NCI-H2029 treated with DMSO at 0.1 percent for 48 hours (cell line): ENCODE measurements at places on chromosomes 16 and 17.

GRCh38 chr16:81639931-81640680, 139.0 kb upstream of the PLCG2 start:
- DNase-seq = no peak

- DNase-seq = no peak
Observed at GRCh38 chr17:43572368-43572980, 26.3 kb upstream of the ETV4 start.

GRCh38 chr16:70454222-70455034, at the start of gene FCSK:
TSS of gene FCSK (plus strand) at chr16:70454595. CDS start at chr16:70463191, 8,596 bp downstream.
- DNase-seq = peak; percentile 7

- DNase-seq = no peak
Observed at GRCh38 chr17:19288453-19288852, 51.3 kb downstream of the EPN2 start.

DNA sequence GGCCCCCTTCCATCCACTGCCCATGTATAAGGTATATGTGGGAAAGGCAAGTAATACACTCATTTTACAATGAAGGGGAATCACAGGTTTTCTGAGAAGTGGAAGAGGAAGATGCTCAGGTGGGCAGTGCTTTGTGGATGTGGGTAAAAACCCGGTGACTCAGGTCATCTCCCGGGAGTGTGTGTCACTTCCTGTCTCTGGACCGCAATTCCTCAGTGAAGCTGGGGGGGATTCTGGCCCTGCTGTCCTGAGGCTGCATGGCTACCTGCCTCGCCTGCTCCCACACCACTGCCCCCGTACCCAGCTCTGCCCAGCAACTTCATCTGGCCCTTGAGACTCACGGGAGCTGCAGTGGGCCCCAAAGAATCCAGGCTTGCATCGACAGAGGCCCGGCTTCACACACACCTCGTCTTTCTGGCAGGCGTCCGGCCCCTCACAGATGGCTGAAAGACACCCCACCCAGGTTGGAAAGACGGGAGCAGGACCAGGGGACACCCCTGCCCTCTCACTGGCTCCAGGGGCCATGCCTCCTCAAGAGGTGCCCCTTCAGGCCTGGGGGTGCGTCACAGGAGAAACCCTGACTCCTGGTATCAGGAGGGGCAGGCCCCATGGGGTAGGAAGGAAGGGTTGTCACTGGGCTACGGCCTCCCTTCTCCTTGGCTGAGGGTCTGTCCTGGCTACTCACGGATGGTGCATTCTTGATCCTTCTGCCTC, 882 bp downstream of the SCARF1 start:
- DNase-seq = no peak

- no peak for DNase-seq
Observed at GRCh38 chr17:78652024-78652423, 74.8 kb upstream of the DNAH17 start.

GRCh38 chr17:65324611-65325342, 187.6 kb downstream of the RGS9 start:
- no peak for DNase-seq

GRCh38 chr17:8946476-8946875, 19.0 kb downstream of the PIK3R5 start:
- DNase-seq = no peak

GRCh38 chr17:33527290-33527689, 234.2 kb upstream of the ASIC2 start:
- no peak for DNase-seq

DNA sequence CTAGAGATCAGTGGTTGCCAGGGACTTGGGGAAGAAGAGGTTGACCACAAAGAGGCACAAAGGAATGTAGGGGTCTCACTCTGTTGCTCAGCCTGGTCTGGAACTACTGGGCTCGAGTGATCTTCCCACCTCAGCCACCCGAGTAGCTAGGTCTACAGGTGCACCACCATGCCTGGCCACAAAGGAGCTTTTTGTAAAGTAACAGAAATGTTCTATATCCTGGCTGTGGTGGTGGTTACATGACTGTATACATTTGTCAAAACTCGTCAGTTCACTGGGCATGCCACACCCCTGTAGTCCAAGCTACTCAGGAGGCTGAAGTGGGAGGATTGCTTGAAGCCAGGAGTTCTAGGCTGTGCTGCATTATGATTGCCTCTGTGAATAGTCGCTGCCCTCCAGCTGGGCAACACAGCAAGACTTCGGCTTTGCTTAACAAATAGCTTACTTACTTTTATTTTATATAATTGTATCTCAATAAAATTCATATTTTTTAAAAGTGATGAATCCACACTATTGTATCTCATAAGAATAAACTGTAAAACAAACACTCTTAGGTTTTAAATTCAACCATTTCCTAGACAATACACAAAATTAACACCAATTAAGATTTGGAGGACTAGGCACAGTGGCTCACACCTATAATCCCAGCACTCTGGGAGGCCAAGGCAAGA, 5.0 kb downstream of the SKA2 start:
- no peak for DNase-seq

GRCh38 chr17:68509141-68510057, 2.8 kb upstream of the PRKAR1A start:
- peak; percentile 55 for DNase-seq

DNA sequence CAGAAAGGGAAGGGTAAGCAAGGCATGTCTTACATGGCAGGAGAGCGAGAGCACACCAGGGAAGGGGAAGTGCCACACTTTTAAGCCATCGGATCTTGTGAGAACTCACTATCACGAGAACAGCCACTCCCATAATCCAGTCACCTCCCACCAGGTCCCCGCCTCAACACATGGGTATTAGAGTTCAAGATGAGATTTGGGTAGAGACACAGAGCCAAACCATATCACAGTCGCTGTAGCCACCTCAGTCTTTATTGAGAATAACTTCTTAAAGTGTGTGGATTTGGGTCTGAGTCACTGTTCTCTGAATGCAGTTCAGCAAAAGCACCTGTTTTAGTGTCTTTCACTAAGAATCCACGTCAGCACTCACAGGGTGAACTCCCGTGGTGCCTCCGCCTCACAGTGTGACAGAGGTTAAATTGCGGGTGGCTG, 195.2 kb upstream of the CHMP6 start:
- DNase-seq = no peak

GRCh38 chr16:307691-308312, 24.8 kb downstream of the PDIA2 start:
- DNase-seq = no peak

DNA sequence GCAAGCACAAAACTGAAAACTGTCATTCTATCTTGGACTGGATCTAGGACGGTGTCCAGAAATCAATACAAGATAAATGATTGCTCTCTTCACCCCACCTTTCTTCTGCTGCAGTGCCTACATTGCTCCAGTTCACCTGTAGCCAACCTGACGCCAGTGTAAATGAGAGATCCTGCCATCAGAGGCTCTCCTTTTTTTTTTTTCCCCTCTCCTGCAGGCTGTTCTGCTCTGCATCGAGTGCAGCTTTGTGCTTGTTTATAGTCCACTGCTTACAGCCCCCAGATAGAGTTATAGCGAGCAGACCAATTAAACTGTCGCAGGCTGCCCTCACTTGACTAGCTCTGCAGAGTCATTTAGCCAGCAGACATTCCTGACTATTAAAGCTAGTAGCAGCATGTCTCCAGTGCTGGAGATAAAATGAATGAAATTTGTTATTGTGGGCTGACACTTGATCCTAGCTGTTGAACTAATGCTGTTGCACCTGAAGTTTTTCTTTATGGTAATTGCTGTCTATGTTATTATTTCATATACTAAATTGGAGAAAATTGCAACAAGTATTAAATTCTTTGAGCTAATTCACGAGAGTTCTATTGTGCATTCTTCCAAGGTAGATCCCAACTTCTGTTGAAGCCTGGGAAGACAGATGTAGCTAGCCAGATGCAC, 257.1 kb downstream of the FTO start:
- DNase-seq = no peak

DNA sequence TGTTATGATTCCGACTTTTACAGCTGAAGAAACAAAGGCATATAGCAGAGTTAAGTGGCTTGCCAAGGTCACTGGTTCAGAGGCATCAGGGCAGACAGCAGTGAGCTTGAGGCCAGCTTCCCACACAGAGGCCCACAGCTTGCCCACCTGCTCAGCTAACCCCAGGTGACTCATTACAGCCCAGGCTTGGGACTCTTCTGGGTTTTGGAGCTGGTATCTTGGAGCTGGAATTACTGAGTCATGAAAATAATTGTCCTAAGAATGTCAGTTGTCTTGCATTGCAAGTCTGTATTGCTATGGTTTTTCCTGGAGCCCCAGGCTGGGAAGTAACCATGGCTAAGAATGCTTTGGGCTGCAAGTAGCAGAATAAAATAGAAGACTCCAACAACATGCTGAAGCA, 32.4 kb upstream of the IRX3 start:
- DNase-seq = no peak

DNA sequence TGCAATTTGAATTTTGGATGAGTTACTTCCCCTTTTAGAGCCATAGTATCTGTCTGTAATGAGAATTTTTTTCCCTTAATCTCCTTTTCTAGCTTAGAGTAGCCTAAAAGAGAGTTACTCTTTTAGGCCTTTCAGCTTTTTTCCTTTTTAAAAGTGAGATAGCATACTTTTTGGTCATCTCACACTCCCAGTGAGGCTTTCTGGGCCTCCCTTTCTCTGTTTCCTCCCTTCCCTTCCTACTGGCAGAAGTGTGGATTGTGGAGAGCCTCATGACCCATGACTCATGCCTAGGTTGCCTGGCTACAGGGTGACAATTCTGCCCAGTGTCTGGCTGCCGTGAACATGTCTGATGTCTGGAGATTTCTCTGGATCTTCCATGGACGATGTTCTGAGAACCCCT, 15.2 kb downstream of the KRT23 start:
- DNase-seq = no peak

DNA sequence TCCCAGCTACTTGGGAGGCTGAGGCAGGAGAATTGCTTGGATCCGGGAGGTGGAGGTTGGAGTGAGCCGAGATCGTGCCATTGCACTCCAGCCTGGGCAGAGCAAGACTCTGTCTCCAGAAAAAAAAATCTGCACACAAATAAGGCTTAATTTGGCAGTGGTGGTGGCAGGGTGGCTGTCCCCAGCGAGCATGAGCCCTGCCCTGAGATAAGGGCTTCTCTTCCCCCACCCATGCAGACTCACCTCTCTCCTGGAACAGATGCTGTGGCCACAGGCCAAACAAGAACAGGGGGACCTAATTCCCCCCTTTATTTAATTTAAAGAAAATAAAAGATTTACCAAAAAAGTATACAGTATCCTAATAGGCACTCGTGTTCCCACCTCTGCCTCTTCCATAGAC, 157.2 kb downstream of the RAB11FIP4 start:
- no peak for DNase-seq

DNA sequence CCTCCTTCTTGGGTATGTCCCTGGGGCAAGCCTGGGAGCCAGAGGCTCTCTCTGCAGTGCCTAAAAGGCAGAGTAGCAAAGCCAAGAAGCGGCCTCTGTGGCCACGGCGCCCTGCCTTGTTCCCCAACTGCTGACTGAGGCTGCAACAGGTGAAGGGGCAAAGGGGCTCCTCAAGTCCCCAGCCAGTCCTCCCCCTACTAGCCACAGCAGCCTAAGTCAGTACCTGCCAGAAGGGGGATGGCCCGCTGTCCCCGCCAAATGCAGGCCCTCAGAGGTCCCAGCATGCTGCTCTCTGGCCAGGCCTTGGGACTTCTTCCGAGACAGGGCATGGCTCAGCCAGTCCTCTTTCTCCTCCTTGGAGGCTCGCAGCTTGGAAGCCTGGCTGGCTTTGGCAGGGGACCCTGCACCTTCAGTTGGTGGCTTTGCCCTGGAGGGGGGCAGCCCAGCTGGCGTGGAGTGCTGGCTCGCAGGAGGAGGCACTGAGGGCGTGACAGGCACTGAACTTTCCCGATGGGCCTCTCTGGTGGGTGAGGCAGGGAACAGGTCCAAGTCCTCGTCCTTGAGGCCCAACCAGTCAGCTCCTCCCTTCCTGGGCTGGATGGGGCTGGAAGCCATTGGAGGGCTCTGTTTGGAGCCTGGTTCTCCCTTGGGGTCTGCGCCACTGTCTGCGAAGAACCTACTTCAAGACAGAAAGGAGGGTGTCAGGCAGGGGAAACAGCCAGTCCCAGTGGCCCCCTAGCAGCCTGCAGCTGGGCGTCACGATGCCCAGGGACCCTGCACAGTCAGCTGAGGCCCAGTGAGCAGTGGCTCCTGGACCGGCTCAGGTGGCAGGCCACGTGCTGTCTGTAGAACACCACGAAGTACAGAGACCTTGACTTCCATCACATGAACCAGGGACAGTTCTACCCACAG, 17.6 kb downstream of the FBF1 start:
- no peak for DNase-seq

- no peak for DNase-seq
Observed at GRCh38 chr17:77708049-77708448, 250.5 kb upstream of the TNRC6C start.

GRCh38 chr17:68255731-68256538, 8.1 kb downstream of the AMZ2 start:
- DNase-seq = no peak

- no peak for DNase-seq
Observed at GRCh38 chr17:27586203-27586721, 44.7 kb upstream of the LGALS9 start.

- no peak for DNase-seq
Observed at GRCh38 chr16:11392041-11392581, 46.9 kb downstream of the RMI2 start.

DNA sequence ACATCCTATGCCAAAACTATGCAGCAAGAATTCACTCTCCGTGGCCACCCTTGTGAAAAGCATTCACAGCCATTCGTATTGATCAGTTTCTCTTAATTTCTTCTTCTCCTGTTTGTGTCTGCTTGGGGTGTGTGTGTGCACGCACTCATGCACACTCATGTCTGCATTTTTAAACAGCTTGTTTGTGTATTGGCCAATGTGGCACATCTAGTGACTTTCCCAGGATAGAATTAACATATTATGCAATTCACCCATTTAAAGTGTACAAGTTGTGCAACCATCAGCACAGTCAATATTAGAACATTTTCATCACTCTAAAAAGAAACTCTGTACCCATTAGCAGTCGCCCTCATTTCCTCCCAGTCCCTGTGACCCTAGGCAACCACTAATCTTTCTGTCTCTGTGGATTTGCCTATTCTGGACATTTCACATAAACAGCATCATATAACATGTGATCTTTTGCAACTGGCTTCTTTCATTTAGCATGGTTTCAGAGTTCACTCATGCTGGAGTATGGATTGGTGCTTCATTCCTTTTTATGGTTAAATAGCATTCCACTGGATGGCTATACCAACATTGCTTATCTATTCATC, 20.1 kb downstream of the IRX3 start:
- DNase-seq = no peak

- DNase-seq = no peak
Observed at GRCh38 chr16:16867973-16868372, 489.0 kb downstream of the NPIPA7 start.

- no peak for DNase-seq
Observed at GRCh38 chr17:31462261-31462660, 70.8 kb downstream of the RAB11FIP4 start.

GRCh38 chr17:16135461-16135860, 79.9 kb downstream of the NCOR1 start:
- no peak for DNase-seq
